ENCODE measurements at places on chromosomes 2 and 18. TPM values are rescaled to one million over a fixed set of nuclear protein-coding genes. Genes with fewer than 3 reads are reported as not detected.

- DNase-seq: no peak
These were observed 73.8 kb upstream of the HAAO start for GRCh38 chr2:42865884-42866881.

DNA sequence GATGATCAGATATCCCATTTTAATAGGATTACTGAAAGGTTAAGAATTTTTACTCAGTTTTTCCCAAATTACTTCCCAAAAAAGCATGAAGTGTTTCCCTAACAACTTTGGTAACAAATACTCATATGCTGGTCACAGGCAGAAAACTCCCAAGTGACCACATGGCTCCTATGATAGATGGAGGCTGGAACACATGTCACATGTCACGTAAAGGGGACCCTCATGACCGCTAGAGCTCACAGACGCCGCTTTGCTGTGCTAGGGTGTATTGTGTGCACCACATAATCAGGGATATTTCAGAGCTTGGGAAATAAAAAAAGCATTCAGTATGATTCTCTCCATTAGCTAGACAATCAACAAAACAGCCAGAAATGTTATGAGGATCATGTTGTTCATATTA is 228.2 kb downstream of the TMEM163 start:
- no peak for DNase-seq

DNA sequence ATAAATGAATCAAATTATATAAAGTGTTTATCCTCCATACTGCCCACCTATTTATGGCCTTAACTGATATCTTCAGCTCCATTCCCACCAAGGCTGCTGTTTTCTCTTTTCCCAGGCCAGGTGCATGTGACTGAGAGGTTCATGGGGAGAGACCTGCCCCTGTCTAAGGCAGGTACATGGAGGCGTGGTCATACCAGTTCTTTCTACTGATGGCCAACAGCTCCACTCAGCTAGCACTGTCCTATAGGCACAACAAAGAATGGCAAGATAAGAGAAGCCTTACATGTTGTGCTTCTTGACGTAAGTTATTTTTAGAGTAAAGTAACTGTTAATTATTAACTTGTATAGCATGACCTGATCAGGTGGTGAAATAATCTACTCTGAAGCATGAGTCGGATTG is 16.8 kb downstream of the AKAIN1 start:
- no peak for DNase-seq

DNA sequence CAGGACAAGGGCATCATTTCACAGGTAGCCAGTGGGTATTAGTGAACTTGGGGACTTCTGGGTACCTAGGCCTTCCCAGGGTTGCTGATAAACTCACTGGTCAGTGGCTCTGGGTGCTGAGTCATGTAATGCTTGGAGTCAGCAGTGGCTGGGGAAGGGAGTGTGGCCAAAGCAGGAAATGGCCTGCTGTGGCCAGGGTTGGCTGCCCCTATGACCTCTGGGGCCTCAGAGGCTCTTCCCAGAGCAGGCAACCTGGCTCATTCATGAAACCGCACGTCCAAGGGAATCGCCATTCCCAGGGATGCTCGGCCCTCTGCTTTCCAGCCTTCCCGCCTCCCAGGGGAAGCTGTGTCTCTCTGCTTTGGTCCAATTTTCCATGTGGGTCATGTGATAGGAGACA is 294.9 kb downstream of the DYSF start:
- no peak for DNase-seq

GRCh38 chr2:53212576-53212975 is 555.0 kb upstream of the CHAC2 start:
- DNase-seq: no peak

The L3MBTL4 gene
- total RNA-seq: 1.2 TPM

Data from esophagus muscularis mucosa (tissue), 4 donors.